ENCODE measurements at places on chromosomes 2 and 18. TPM values are rescaled to one million over a fixed set of nuclear protein-coding genes. Genes with fewer than 3 reads are reported as not detected.

- peaks cover 15% of the 10 kb centered on the region for H3K4me1 ChIP-seq
- no peak overlapping the region for H3K27ac ChIP-seq
- no peaks in the 10 kb centered on the region for H3K27me3 ChIP-seq
- DNase-seq: no peak
Observed at GRCh38 chr18:74381621-74382295, 66.1 kb downstream of the C18orf63 start.

GRCh38 chr2:184780944-184781343, 182.6 kb downstream of the ZNF804A start:
- H3K4me1 ChIP-seq: no peaks in the 10 kb centered on the region
- no peak overlapping the region for H3K4me3 ChIP-seq
- H3K27ac ChIP-seq: no peak overlapping the region
- no peaks in the 10 kb centered on the region for H3K36me3 ChIP-seq
- DNase-seq: no peak

DNA sequence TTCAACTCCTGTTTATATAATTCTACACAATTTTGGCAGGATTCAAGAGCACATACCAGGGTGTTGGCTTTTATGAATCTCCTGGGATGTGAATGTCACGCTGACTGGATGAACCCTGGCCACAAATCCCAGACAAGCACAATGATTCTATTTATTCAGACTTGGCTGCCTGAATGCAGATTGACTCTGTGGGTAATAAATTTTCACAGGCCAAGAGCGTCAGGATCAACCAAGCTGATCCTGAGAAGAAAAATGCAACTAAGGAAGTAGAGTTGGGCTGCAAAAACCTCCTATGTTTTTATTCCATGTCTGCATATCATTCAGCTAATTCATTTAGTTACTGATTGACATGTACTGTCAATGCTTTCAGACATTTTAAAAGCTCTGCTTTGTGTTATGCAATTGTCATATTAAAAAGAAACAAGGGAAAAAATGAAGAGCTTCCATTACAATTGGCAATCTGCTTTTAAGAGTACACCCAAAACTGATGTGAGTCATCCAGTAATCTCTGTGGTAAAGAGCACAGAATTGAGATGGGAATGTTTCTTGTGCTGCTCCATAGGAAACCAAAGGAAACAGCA, 173.0 kb upstream of the REV1 start:
- DNase-seq: no peak
- H3K4me1 ChIP-seq: no peaks in the 10 kb centered on the region
- H3K4me3 ChIP-seq: no peak overlapping the region
- H3K36me3 ChIP-seq: no peaks in the 10 kb centered on the region

DNA sequence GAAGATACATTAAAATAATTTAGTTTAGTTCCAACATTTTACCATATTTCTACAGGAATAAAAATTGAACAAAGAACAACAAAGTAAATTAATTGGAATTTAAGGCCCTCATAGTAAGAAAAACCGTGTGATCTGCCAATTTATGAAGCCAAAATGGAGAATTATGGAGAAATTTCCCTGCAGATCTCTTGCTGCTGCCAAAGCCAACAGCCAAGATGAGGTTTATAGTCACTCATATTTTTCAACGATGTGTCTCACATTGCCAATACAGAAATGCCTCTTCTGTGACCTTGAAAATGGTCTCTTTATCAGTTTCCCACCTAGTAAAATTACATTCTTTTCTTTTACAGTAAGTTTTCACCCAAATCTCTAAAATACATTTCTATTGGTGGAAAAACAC, 317.2 kb upstream of the FIGN start:
- H3K4me1 ChIP-seq: no peaks in the 10 kb centered on the region
- DNase-seq: no peak
- no peaks in the 10 kb centered on the region for H3K36me3 ChIP-seq
- H3K27ac ChIP-seq: no peak overlapping the region
- no peaks in the 10 kb centered on the region for H3K27me3 ChIP-seq
- H3K4me3 ChIP-seq: no peak overlapping the region

STRN gene
- total RNA-seq: 25.9 TPM

GLI2 gene
- total RNA-seq: not detected

GALR1 gene
- not detected for total RNA-seq
